ENCODE measurements at places on chromosomes 5 and 9.

DNA sequence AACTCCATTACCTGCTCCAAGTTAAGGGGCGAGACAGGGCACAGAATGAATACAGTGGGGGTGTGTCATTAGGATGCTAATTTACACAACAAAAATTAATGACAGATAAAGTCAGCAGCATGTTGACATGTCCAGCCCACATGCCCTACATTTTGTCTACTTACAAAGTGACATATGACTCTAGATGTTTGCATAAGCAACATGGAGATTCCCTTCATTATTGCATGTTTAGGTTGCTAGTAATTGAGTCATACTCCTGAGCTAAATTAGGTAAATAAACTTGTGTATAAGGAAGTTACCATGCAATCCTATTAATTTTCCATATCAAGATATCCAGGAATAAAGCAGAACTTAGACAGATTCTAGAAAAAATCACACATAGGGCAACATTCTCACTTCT is 232.2 kb downstream of the PDE4D start:
- DNase-seq: no peak

DNA sequence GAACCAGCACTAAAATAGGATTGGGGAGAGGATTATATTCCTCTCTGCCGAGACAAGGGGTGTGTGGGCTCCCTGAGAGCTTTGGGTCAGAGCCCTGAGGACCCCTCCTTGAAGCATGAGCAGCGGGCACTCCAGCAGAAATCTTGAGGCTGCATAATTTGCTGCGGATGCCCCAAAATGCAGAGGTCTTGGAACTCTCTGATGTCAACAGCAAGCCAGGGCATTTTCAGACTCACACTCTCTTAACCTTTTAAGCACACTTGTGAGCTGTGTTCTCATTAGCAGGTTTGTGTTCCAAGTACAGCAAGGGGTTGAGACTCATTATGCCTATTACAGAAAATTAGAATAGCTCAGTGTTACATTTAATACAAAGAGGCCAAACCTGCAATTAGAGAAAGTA is 513.0 kb upstream of the ADAMTS16 start:
- no peak for DNase-seq

DNA sequence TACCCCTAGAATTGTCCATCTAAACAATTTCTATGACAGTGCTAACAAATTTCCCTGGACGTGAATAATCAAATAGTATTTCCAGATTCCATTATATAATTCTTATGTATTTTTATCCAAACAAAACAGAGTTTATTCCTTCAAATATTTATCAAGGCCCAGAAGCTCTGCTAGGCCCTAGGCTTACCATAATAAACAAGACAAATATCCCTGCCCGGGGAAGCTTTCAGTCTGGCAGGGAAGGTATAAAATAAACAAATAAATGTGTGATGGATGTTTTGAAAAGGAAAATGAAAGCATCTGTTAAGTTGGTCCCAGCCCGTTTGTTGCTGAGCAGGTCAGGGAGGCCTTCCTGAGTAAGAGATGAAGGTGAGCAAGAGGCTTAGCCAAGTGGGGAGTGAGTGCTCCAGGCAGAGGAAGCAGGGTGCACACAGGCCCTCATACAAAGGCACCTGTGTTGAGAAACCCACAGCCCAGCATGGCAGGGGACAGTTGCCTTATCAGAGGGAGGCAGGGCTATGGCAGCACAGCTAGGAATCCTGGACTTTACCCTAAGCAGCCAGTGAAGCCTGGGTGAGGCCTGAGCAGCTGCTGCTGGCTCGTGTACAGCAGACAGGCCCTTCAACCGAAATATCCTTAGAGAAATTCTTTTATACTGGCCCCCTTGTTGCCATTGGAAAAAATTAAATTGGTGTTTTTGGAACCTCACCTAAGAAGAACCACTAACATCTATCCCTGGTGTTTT is 7.7 kb upstream of the SLC35D2 start:
- no peak for DNase-seq

DNA sequence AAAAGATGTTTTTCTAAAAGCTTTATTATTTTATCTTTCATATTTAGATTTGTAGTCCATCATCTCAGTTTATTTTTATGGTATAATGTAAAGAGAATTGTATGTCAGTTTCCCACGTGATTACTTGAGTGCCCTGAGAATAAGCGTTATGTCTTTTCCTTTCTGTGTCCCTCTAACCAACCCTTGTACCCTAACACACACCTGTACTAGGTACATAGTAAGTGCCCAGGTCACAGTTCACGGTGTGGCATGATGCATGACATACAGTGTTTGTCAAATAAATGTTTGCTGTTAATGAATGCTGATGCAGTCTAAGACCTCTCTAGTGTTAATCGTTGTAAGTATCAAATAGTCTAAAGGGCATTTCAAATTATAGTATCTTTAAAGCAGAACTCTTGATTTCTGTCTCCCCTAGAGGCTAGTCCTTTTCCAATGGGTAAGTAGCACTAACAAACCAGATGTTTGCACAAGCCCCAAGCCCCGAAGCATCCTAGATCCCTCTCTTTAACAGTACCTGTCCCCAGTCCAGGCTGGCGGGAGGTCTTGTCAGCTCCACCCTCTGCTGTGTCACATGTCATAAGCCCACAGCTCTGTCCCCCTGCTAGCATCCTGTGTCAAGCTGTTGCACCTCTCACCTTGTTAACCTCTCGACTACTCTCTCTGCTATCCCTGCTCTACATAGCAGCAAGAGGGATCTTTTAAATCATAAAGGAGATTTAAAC is 23.7 kb downstream of the NUP214 start:
- DNase-seq: no peak

DNA sequence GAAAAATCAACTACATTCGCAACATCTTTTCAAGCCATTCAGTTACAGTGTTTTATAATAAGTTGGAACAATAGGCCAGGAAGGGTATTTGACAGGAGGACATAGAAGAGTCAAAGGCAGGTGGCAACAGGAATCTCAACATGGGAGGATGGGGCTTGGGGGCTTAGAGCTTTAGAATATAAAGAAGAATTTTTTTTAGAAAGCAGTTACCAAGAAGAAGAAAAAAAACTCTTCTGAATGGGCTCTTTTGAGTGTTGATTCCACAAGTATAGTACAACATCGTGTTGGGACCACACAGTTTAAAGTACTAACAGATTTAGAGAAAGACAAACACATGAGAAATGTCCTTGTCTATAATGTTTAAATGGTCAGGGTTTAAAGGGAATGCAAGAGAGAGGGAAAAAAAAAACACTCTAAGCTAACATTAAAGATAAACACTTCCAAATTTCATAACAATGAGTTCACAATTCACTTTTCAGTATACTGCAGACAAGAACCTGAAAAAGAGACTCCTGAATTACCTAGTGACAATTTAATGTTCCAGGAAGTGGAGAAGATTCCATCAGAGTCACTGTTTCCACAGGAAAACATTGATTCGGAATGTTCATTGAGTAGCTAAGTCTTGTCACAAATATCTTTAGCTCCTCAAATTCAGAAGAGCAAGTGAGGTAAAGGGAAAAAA is 282.3 kb downstream of the DEPDC1B start:
- DNase-seq: no peak

DNA sequence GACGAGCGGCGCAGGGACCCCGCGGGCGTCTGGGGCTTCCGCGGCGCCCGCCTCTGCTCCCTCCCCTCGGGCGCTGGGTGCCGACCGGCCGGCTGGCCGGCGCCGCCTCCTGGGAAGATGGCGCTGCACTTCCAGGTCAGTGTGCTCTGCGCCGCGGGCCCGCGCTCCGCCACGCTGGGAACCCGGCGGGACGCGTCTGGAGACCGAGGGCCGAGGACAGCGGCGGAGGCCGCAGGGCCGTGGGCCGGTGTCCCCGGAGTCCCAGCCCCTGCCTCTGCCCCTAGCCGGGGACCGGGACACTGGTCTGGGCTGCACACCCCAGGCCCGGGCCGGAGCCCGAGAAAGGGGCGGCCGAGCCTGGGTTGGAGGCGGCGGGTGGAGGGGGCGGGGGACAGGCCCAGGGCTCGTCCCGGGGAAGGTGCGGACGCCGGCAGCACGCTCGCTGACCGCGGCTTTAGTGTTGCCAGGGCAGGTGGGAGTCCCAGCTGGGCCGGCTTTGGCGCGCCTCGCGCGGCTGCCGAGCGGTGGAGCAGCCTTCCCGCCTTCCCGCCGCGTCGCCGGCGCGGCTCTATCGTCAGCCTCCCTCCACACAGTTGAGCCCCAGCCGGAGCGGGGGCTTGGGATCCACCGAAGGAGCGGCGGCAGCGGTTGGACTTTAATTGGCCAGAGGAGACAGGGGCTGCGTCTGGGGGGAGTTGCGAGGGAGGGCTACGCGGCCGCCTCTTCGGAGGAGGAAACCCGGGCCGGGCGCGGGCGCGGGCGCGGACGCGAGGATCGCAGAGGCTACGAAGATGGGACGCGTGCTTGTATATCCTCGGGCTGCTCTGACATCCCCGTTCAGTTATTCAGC is at the start of gene RANBP17:
RANBP17 (plus strand) TSS at position 102 of the 850 bp plus-strand sequence.
- DNase-seq: no peak
